Vein endothelial cell (primary cell): ENCODE measurements at places on chromosomes 2 and 18. TPM values are rescaled to one million over a fixed set of nuclear protein-coding genes. Genes with fewer than 3 reads are reported as not detected.

ATRAID gene
- 120 and 128 TPM in 2 replicates for total RNA-seq

PDE11A gene
- total RNA-seq, result under 0.01 and 0.10 TPM in 2 replicates

IL1RN gene
- not detected in 2 replicates for total RNA-seq

FAM237A gene
- total RNA-seq, result not detected in 2 replicates

NYAP2 gene
- total RNA-seq, result not detected in 2 replicates

MSTN gene
- total RNA-seq, result 0.10 TPM in 1 of 2 replicates, not detected in the other
